Stimulated activated naive CD4-positive, alpha-beta T cell treated with Interleukin-2 at 50 U/mL for 16 hours (primary cell): ENCODE measurements at places on chromosomes 7 and 10.
A peak's percentile ranks its signal among the peaks of the same experiment; 100 is the strongest.

GRCh38 chr10:123470336-123470921, 195.7 kb upstream of the GPR26 start:
- DNase-seq = no peak

DNA sequence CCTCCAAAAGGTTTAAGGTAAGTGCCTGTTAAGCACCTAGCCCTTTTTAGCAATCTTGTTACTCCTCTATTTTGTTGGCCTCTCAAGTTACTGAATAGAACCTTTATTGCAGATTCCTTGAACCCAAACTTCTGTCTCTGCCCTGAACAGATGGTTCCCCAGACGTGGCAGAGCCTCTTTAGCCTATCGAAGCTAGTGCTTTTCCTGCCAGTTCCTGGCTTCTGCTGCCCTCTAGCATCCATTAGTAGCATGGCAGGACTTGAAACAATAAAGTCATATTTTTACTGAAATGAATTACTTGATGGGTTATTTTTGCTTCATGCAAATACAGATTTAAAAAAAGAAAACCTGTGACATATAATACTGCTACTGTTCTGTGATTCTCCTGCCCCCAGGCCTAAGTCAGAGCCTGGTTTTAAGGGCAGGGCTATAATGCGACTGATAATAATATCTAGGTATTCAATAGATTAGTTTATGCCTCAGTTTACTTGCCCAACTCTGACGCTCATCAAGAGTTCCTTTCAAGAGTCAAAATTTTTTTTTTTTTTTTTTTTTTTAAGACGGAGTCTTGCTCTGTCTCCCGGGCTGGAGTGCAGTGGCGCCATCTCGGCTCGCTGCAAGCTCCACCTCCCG, 84.3 kb upstream of the PHF14 start:
- DNase-seq = peak; percentile 0

DNA sequence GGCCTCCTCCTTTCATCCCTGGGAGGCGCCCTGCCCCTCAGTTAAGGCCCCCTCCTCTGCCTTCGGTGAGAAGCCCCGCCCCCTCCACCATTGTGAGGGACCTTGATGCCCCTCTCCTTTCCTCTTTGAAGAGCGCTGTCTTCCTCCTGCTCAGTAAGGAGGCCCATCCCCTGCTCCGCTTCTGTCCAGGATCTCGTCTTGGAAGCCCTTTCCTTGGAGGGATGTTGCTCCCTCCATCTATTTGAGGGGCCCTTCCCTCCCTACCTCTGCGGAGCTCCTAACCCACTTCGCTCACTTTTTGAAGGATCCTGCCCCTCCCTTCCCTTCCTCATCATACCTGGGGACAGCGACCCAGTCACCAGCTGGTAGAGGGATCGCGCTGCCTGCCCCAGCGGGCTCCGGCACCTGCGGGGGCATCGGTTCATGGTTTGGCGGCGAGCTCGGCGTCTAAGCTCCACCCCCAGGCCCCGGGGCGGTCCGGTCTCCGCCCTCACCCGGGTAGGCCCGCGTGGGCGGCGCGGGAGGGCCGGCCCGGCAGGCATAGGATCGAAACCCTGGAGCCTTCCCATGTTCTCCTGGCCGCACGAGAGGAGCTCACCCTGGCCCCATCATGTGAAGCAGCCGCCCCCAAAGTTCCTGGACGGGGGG, 4.1 kb downstream of the KCNIP2 start:
- peak; percentile 43 for DNase-seq

GRCh38 chr10:28135258-28135657, 136.4 kb upstream of the ODAD2 start:
- DNase-seq = no peak

DNA sequence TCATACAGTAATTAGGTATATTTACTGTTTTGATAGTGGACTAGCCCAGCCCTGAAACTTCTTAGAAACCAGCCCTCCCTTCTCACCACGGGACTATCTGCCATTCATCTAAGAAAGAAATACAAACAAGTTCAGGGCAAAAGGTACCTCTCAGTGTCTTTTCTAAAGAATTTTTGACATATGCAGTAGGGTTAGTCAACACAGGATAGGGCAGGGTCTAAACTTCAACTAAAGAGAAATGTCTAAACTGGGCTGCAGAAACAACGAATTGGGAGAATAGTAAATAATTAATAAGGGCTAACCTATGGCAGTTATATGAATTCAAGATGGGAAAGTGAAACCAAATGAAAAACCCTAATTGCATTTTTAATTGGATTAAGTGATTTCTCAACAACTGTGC, 496.6 kb downstream of the INHBA start:
- DNase-seq = no peak

DNA sequence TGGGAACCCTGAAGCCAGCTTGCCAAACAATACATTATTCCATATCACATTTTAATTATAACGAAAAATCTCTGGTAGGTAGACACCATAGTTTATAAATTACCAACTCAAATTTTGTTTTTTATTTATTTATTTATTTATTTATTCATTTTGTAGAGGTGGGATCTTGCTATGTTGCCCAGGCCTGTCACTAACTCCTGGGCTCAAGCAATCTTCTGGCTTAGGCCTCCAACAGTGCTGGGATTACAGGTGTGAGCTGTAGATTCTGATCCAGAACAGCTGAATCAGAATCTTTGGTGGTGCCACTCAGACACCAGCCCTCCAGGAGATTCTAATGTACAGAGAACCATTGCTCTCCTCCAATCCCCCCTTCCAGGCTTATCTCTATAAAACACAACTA, 1.7 kb downstream of the PON2 start:
- no peak for DNase-seq

DNA sequence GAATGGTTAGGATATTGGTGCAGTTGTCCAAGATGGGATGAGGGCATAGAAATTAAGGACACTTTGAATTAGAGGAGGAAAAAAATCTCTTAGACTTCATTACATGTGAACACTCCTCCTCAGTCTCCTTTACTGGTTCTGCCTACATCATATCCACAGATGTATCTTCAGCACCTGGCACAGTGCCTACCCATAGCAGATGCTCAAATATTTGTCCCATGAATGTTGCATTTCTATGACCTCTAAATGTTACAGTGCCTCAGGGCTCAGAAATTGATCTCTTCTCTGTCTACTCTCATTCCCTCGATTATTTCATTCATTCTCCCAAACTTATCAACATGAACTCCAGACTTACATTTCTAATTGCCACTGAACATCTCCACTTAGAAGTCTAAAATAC, 17.1 kb downstream of the CNNM1 start:
- DNase-seq = no peak

DNA sequence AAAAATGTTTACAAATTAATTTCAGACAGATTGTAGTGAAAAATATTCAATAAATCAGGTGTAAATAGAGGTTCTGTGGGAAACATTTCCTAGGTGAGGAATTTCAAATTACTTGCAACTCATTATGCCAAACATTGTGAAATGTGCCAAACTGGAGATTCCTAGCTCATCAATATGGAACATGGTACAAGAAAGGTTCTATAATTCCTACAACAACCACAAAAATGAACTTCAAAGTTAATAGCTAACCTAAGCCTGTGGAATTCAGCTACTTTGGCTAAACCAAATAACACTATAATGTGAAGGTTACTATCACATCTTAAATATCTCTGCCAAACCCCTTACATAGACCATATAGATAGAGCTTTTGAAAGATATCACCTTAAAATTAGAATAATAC, 223.3 kb upstream of the HGF start:
- no peak for DNase-seq

DNA sequence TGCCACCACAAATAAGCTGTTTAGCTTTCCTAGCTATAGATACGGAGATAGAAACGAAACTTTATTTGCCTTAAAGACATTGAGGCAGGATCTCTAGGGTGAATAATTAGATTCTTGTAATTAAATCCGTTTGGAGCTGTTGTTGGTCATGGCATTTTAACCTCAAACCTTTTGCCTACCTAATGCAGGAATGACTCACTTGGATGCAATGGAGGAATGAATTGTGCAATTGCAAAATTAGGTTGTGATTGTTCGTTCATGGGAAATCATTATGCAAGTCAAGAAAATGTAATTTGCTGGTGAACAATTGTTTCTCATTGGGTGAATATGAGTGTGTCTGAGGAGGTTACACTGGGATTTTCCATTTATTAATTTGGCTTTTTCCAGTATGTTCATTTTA, 703.5 kb downstream of the GATA3 start:
- DNase-seq = no peak

DNA sequence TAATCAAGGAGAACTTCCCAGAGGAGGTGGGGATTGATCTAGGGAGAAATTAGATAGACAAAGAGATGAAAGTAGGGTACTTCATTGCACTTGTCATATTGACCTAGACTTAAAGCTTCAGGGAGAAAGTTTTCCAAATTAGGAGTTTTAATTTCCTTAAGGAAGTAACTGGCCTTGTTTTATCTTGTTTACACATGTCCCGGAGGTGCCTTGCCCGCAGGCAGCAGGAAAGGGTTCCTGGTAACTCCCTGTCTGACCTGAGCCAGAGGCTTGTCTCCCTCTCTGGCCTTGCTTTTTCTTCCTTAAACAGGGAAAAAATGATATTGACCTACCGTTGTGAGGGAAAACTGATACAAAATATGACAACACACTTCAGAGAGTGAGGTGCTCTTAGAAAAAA, 181.6 kb downstream of the EVX1 start:
- DNase-seq = no peak

DNA sequence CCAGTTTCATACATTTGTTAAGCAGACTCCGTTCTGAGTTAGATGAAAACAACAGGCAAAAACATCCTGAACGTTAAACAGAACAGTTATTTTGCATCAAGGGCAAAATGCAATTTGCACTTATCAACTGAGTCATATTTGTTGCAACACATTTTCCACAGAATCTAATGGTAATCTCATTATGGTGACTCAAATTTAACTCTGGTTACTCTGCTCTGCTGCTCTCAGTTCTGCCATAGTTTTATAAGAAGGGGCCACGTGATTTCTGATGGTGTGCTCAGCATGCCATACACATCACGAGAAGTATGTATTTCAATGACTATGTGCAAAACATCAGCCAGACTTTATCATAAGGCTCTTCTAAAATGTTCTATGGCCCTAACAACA, 148.8 kb downstream of the CHCHD3 start:
- no peak for DNase-seq

DNA sequence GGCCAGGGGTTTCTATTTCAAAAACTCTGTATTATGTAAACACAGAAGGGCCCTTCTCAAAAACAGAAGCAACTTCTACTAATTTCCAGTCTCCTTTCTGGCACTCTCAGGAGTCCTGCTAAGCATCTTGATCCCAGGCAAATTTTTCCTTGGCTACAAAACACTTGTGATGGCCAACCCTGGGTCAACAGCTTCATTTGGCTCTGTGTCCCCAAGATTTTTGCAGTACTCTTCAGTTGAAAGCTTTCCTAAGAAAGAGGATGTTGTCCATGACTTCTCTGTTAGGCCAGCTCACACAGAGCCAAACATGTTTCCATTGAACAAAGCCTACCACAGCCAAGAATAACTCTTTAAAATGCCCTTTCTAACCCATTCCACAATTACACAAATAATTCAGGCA, 99.0 kb upstream of the EGR2 start:
- no peak for DNase-seq

GRCh38 chr10:2890093-2890492, 177.3 kb upstream of the PFKP start:
- DNase-seq = no peak
